ENCODE measurements at places on chromosomes 12 and 14.

- DNase-seq, result no peak
- no peaks in the 10 kb centered on the region for H3K36me3 ChIP-seq
- H3K27me3 ChIP-seq, result no peaks in the 10 kb centered on the region
- H3K4me3 ChIP-seq, result peak overlapping the region; percentile 9
- H3K4me1 ChIP-seq, result no peaks in the 10 kb centered on the region
These were observed 7.5 kb downstream of the HEBP1 start for GRCh38 chr12:12992418-12993130.

DNA sequence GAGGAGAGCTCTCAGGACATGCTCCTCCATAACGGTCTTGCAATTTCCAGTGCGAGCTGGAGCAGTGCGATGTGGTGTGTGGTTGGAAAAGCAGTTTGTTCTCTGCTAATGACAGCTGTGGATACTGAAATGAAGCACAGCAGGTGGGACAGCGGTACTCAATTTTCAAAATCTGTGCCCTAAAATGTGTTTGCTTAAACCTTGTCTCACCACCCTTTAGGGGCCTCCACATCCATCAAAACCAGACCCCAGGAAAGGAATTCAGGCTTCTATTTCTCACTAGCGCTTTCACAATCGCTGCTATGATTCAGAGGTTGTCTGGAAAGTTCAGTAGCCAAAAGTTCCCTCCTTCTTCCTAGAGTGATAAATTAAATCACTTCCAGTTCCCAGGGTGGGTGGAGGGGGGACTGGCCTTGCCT is 440.8 kb downstream of the EGLN3 start:
- H3K27me3 ChIP-seq, result no peaks in the 10 kb centered on the region
- H3K4me3 ChIP-seq, result no peak overlapping the region
- H3K36me3 ChIP-seq, result no peaks in the 10 kb centered on the region
- DNase-seq, result no peak

DNA sequence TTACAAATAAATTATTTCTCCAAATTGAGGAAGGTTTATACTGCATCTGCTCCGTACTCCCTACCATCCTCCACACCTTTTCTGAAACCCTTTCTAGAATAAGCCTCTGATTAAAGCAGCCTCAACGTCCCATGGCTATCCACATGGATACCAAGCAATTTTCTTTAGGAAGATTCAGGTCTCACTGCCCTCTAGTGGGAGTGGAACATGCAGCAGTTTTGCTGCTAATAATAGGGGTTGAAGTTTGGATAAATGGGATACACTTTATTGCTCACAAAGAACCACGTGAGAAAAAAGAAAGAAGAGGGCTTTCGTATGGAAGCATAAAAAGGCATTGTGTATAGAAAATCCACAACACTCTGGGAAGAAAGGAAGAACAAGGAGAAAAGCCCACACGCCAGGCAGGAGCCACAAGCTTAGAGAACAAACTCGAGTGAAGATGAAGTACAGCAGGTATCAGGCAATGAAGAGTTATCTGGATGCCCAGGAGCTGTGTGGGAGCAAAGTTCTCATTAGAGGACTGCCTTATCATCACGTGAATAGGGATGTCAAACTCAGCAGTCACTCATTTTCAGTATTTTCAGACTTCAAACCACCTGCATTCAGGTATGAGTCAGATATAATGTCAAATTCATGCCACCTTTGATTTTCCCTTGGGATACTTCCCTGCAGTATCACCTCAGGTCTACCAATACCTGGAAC is 45.8 kb downstream of the CCER1 start:
- H3K27me3 ChIP-seq, result no peaks in the 10 kb centered on the region
- H3K36me3 ChIP-seq, result no peaks in the 10 kb centered on the region
- H3K4me1 ChIP-seq, result no peaks in the 10 kb centered on the region
- no peak overlapping the region for H3K4me3 ChIP-seq

GRCh38 chr12:1705774-1706631 is 15.1 kb downstream of the ADIPOR2 start:
- no peaks in the 10 kb centered on the region for H3K27me3 ChIP-seq
- no peaks in the 10 kb centered on the region for H3K4me1 ChIP-seq
- H3K36me3 ChIP-seq, result no peaks in the 10 kb centered on the region
- H3K4me3 ChIP-seq, result no peak overlapping the region

DNA sequence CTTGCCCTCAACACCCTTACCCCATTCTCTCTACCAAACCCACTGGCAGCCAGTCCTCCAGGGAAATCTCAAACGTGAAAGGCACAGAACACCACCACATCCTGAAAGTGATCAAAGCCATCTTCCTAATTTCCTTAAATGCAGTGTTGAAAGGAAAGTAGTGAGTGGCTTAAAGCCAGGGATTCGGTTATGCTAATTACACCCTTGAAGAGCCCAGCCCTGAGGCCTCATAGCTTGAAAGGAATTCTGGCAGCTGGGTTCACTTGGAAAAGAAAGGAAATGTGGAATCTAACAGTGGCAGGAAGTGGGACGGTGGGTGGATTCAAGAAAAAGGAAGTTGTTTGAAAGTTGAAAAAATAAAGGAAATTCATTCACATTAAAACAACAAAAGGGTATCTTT is 73.0 kb upstream of the FICD start:
- H3K4me3 ChIP-seq, result no peak overlapping the region
- no peak overlapping the region for H3K27ac ChIP-seq
- no peaks in the 10 kb centered on the region for H3K36me3 ChIP-seq
- DNase-seq, result no peak

- peaks cover 27% of the 10 kb centered on the region for H3K4me1 ChIP-seq
- no peak within 1 kb of the TSS for H3K27ac ChIP-seq
- no peaks in the 10 kb centered on the region for H3K36me3 ChIP-seq
- peaks cover 11% of the 10 kb centered on the region for H3K27me3 ChIP-seq
- peak within 1 kb of the TSS; percentile 62 for H3K4me3 ChIP-seq
These were observed at the start of gene DHH for GRCh38 chr12:49094160-49094974. Gene DHH (minus strand): TSS chr12:49094801. CDS start chr12:49094512, 289 bp downstream.

- no peak for DNase-seq
- H3K36me3 ChIP-seq, result no peaks in the 10 kb centered on the region
- H3K4me3 ChIP-seq, result no peak overlapping the region
These were observed 23.1 kb upstream of the PWP1 start for GRCh38 chr12:107662484-107662883.

DNA sequence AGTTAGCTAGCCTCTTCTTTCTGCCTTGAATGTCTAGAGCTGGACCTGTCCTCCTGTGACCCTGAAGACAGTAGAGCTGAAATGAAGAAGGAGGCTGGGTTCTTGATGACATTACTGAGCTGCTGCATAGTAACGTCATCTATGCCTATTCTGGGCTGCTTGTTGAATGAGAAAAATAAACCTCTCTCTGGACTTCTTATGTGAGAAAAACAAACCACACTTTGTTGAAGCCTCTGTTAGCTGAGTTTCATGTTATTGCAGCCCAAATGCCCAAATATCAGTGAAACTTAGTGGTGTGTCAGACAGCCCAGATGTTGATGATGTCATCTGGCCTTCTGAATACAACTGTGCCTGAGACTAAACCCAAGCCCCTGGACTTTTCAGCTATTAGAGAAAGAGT is 67.0 kb upstream of the MAX start:
- DNase-seq, result no peak
- no peaks in the 10 kb centered on the region for H3K36me3 ChIP-seq
- H3K27me3 ChIP-seq, result no peaks in the 10 kb centered on the region
- H3K4me3 ChIP-seq, result no peak overlapping the region

DNA sequence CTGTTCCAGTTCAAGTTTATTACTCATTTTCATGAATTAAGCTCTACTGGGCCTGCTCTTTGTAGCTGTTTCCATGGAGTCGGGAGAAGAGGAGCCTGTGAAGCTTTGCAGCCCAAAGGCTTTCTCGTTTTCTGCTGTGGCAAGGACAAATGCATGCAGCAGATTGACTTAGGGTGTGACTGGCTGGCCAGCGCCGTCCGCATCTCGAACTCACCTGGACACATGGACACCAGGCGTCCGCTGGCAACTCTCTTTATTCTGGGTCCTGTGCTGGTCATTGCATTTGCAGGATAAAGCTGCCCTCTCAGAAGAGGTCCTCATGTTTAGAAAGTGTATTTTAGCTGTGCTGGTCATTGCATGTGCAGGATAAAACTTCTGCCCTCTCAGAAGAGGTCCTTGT is 350.4 kb downstream of the TMEM121 start:
- H3K36me3 ChIP-seq, result no peaks in the 10 kb centered on the region
- H3K27ac ChIP-seq, result no peak overlapping the region
- no peak for DNase-seq
- no peaks in the 10 kb centered on the region for H3K27me3 ChIP-seq
- no peaks in the 10 kb centered on the region for H3K4me1 ChIP-seq

- DNase-seq, result no peak
- no peaks in the 10 kb centered on the region for H3K36me3 ChIP-seq
- no peak overlapping the region for H3K27ac ChIP-seq
- H3K4me3 ChIP-seq, result no peak overlapping the region
- H3K4me1 ChIP-seq, result no peaks in the 10 kb centered on the region
These were observed 209.3 kb upstream of the FOXN3 start for GRCh38 chr14:89626233-89626806.

GRCh38 chr12:16148938-16149337 is 128.5 kb downstream of the SLC15A5 start:
- no peak overlapping the region for H3K27ac ChIP-seq
- no peaks in the 10 kb centered on the region for H3K36me3 ChIP-seq
- no peak for DNase-seq
- no peaks in the 10 kb centered on the region for H3K4me1 ChIP-seq
- H3K4me3 ChIP-seq, result no peak overlapping the region

Measured in breast epithelium (tissue), 4 donors.